ENCODE measurements at places on chromosomes 2 and 18.

DNA sequence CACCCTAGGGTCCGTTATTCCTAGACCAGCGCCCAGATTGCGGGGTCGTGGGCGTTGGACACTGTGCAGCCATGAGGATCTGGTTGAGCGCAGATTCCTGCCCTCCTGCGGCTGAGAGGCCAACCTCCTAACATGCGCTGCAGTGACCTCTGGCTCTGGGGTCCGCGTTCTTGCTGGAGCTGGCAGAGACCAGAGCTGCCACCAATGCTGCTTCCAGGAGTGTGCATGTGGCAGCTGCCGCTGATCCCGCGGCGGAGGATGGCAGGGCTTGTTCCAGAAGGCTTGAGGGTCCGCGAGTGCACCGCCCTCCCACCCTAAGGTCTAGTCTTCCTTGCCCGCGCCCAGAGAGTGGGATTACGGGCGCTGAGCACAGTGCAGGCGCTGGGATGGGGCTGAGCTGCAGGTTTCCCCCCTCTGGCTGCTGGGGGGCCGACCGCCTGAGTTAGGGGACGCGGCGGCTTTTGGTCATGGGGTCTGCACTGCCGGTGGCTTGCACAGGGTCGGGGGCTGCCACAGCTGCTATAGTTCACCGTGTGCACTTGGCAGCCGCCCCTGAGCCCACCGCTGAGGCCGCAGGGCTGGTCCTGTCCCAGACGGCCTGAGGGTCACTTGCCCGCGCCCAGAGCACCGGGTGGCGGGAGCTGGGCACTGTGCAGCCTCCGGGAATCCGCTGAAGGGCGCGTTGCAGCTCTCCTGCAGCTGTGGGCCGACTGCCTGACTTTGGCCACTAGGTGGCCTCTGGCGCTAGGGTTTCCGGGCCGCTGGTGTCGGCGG, 145.9 kb downstream of the CCDC74A start:
- DNase-seq = no peak

- no peak for DNase-seq
Observed at GRCh38 chr2:184402381-184402780, 195.9 kb upstream of the ZNF804A start.

DNA sequence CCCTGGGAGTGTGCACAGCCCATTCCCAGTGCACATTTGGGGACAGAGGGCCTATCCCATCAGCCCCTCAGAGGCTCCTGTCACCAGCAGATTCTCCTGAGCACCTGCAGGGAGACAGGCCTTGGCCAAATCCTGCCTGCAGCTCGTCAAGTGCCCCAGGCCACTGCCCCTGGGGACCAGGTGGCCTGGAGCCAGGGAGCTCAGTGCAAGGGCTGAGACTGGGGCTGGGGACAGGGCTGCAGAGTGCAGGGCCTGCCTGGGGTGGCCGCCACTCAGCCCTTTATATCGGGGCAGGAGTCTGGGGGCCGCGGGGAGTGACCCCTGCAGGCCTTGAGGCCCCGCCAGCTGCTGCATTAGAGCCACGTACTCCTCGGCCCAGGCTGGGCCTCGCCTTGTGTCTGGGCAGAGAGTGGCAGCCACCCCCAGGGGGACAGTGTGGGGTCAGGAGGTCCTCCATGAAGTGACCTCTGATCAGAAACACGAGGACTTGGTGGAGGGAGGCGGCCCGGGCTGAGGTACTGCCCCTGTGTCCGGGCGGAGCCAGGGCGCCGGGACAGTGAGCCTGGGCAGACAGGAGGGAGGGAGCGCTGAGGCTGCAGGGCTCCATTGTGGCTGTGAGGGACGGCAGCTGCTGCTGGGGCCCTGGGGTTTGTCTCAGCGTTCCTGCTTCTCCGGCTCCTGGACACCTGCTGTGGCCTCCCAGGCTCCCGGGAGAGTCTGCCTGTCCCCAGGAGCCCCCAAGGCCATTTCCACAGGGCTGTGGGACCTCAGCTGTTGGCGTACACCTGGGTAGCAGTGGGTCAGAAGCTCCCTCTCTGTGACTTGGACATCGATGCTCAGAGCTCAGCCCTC, 24.2 kb downstream of the GPC1 start:
- no peak for DNase-seq

- no peak for DNase-seq
Observed at GRCh38 chr2:29253-29652, 17.1 kb downstream of the FAM110C start.

- no peak for DNase-seq
Observed at GRCh38 chr18:69658685-69659084, 258.0 kb downstream of the DOK6 start.

DNA sequence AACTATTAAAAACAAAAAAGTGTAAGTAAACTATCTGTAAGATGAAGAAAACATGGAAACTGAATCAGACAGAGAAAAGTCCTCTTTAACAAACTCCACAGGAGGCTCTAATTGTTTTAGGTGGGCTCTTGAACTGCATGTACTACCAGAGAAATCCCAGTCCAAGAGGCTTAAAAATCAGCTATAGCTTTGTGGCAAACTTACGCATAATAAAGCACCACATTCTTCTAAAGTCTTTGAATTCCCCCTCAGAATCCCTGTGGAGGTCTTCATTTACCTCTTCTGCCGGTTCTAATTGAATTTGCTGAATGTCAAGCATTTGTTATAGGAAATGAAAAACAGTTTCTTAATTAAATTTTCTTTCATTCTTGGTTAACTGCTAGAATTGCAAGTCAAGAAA, 40.8 kb downstream of the CHN1 start:
- no peak for DNase-seq

DNA sequence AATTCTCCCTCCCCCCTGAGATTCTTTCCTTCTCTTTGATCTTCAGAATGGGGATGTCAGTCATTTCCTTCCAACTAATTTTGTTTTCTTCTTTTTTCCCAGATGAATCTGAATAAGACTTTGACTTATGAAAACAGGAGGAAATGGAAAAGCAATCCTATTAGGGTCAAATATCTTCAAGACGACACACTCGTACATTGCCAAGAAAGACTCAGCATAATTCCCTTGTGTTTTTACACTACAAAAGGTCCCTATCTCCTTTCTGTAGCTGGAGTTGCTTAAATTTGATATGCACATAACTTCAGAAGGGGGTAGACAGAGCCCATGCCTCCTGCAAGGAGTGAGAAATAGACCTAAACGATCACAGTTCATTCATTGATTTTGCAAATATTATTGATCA, 230.3 kb upstream of the RBBP8 start:
- DNase-seq = no peak

DNA sequence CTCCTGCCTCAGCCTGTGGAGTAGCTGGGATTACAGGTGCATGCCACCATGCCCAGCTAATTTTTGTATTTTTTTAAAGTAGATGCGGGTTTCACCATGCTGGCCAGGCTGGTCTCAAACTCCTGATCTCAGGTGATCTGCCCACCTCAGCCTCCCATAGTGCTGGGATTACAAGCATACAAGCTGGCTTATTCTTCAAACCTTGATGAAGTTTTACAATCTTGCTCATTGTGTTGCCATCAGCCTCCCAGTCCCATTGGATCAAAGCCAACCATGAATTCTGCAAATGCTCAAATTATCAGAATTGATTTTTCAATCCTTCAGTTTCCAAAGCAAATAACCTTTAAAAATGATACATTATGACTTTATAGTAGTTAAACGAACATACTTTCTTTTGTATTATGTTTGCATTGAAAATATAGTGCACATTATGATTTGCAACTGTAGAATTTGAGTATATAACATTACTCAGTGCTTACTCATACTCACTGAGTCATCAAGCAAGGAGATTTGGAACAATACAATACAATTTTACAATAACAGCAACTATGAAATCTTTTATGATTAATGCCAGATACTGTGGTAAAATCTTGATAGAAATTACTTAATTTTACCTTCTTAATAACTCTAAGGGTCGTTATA, 1491.9 kb upstream of the CELF4 start:
- no peak for DNase-seq

GRCh38 chr2:165287094-165287778, 48.0 kb downstream of the SCN2A start:
- no peak for DNase-seq

DNA sequence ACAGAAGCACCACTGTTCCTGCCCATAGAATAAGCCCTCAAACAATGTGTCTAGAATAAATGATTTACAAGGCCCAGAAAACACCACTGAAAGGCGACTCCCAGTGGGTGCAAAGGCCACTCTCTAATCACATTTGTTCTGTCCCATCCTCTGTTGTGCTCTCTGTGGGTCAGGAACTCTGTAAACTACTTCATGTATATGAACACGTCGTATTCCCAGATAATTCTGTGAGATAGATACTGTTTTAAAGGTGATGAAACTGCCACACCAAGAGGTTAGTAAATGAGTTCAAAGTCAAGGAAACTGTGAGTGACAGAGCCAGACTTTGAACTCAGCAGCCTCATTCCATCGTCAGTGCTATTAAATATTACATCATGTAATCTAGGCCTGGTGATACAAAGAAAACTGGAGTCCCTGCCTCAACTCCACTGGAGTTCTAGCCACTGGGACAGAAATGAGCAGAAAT, 269.7 kb upstream of the DCC start:
- DNase-seq = no peak

DNA sequence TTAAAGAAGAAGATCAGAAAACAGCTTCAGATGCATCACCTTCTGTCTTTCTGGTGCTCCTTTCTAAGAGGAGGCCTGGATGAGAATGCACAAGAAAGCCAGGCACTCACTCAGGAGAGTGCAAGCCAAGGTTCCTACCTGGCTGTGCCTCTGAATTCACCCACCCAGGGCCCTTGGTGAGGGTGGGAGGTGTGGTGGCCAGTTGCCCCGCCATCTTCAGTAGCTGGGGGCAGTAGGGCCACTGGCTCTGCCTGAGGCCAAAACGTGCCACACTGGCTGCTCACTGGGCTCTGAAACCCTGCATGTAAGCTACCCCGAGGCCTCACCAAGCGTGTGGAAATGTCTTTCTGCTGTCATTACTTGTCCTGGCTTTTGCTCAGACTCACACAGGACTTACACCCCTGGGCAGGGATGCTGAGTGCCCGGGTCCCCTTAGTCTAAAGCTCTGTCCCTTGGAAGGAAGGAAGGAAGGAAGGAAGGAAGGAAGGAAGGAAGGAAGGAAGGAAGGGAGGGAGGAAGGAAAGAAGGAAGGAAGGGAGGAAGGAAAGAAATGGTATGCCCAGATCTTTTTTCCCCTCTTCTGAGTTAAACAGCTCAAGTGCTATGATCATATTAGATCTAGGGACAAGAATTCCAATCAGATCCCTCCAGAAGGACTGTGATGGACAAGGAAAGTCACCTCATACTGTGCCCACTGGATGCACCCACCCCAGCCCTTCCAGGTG, 8.5 kb upstream of the LBH start:
- DNase-seq = no peak

DNA sequence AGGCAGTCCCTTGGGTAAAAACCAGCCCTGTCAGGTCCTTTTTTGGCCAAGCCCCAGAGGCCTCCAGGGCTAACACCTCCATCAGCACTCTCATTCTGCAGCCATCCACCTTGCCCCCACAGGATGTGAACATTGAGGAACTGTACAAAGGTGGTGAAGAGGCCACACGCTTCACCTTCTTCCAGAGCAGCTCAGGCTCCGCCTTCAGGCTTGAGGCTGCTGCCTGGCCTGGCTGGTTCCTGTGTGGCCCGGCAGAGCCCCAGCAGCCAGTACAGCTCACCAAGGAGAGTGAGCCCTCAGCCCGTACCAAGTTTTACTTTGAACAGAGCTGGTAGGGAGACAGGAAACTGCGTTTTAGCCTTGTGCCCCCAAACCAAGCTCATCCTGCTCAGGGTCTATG, 7.3 kb downstream of the IL1F10 start:
- DNase-seq = no peak

DNA sequence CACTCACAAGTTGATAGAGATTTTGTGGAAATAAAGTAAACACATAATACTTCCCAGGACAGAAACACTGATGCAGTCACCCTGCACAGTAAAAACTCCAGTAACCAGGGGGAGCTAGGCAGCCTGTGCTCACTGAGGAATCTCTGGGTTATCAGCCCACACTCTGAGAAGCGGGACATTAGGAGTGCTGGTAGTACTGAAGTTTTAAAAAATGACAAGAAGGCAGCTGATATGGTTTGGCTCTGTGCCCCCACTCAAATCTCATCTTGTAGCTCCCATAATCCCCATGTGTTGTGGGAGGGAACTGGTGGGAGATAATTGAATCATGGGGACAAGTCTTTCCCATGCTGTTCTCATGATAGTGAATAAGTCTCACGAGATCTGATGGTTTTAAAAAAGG, 31.4 kb downstream of the KCTD1 start:
- no peak for DNase-seq

DNA sequence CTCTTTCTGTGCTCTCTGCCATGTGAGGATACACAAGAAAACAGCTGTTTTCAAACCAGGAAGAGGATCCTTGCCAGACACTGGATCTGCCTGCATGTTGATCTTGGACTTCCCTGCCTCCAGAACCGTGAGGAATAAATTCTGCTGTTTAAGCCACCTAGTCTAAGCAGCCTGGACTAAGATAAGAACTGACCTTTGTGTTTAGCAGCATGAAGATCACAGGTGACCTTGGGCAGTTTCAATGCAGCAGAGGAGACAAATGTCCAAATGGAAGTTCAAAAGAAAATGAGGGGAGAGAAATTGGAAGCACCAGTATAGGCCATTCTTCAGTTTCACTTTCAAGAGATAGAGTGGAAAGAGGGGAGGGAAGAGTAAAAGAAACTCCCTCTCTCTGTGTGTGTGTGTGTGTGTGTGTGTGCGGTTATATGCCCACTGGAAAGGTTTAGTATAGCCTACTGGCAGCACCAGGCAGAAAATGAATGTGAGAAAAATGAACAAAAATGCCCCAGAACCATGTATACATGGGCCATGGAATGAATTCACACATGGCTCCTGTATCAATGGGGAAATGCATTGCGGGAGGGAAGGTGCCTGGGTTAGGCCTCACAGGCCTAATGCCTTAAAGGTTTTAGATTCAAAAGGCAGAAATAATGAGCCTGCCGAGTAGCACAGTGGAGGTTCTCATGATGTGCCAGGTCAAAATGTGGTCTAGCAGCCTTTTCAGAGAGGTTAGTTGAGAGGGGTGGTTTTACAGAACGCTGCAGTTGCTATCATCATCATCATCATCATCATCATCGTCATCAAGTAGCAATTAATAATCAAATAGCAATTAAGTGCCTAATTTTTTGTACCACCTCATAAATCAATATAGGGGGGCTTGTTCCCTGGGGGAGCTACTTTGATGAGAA, 1.1 kb upstream of the CERS6 start:
- no peak for DNase-seq

- DNase-seq = no peak
Observed at GRCh38 chr2:223019987-223020717, 31.8 kb upstream of the KCNE4 start.

- DNase-seq = no peak
Observed at GRCh38 chr2:127541809-127542208, 6.3 kb downstream of the MYO7B start.

- DNase-seq = no peak
Observed at GRCh38 chr18:24396082-24396633, 1.5 kb downstream of the OSBPL1A start.

- no peak for DNase-seq
Observed at GRCh38 chr2:63983986-63984605, 35.1 kb downstream of the VPS54 start.

DNA sequence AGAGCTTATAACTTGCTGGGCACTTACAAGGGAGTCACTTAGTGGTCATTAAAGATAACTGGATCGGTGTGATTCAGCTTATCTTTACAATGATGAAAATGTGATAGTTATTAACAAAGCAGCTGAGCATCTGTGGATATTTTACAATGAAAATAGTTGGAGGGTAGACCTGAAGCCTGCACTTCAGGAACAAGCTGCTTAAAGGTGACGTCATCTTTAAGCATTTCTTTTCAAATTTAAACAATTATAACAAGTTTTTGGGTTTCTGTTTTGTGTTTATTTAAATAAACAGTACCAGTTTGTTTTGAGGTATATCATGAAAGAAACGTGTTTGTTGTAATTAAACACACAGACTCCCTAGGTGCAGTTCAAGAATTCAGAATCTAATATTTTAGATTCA, 513.9 kb downstream of the ZNF516 start:
- no peak for DNase-seq

Measured in thoracic aorta (tissue), 2 donors.